Activated naive CD8-positive, alpha-beta T cell treated with anti-CD3 and anti-CD28 coated beads, Interleukin-2, amount 50 U/mL, for 16 hours (primary cell): ENCODE measurements at places on chromosomes 1 and 21.
A peak's percentile ranks its signal among the peaks of the same experiment; 100 is the strongest.

DNA sequence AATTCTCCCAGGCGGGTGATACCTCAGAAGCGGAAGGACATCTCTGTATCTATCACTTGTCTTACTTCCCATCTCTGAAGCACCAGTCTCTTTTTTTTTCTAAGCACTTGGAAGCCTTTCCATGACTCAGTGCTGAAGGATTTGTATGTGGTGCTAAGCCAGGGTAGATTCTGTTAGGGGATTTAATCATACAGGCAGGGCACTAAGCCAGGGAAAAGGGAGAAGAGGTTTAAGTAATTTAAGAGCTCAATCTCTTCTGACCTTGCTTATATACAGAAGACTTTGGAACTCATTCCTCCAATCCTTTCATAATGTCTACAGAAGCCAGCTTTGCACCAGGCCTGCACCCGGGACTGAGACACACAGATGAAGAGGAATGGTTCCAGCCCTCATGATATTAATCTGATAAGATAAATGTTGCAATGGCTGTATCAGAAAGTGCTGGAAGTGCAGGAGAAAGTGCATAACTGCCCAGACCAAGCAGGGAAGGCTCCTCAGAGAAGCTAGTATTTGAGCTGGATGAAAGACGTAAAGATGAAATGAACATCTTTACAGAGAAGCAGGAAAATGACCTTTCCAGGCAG, 11.0 kb downstream of the FAM163A start:
- no peak for DNase-seq

DNA sequence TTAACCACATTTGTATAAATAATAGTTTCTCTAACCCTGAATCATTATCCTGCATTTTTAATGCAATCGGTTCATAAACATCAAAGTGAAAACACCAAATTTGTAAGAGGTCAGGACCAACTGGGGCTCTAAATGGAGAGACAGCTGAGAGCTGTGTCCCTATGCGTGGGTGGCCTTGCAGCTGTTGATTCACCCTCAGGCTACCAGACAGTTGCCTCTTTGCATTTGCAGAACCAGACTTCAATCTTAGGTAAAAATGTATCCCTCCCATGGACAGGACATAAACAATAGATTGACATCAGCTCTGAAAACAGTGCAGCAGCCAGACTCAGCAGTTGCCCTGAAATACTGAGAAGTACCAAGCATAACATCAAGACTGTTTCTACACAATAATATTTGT, 8.8 kb upstream of the TGFB2 start:
- no peak for DNase-seq

- no peak for DNase-seq
Observed at GRCh38 chr1:234776876-234777855, 167.2 kb upstream of the IRF2BP2 start.

GRCh38 chr1:209504571-209504970, 78.9 kb upstream of the CAMK1G start:
- no peak for DNase-seq

DNA sequence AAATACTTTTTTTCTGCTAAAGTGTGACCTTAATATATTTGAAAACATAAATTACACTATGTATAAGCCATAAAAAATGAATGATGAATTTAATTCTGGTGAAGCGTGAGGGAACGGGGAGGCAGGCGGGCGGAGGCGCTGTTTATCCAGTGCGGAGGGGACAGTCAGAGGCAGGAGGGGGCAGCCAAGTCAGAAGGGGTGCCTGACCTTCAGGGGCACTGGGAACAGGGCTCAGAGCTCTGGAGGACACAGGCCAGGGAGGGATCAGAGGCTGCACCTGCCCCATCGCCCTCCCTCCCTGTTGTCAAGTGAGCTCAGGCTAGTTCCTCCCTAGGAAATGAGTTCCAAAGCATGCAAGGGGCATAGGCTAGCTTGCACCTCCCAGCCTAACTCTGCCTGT, 82.0 kb upstream of the CASZ1 start:
- no peak for DNase-seq

DNA sequence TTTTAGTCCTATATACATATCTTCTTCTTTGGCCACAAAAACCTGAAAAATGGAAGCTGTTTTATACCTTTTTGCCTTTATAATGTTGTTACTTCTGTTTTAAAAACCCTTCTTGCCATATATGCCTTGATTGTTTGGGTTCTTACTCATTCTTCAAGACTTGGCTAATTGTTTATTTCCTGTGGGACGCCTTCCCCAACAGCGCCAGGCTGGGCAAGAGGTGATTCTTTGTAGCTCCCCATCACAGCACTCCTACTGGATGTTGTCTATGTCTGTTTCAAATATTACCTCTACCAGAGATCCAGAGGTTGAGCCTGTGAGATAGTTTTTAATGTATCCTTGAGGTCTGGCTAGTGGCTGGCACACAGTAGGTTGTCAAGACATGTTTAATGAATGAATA, 73.2 kb upstream of the CYP2J2 start:
- no peak for DNase-seq

GRCh38 chr1:34366875-34367624, 190.3 kb downstream of the C1orf94 start:
- DNase-seq: no peak

- DNase-seq: no peak
Observed at GRCh38 chr1:153426809-153427208, 10.5 kb downstream of the S100A7A start.

DNA sequence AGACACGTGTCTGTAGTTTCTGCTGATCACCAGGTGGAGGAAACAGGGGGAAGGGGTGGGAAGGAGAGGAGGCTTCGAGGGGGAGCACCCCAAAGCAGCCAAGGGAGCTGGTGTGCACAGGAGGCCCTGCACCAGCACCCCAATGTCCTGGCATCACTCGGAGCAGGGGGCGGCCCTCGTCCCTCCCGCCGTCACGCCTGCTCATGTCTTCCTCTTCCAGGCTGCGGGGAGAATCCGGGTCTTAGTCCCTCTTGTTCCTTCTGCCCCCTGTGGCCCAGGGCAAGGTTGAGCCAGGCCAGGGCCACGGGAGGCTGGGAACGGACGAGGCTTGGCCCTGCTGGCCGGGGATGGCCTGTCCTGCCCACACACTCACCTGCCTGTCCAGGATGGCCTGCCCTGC, 21.4 kb upstream of the ARHGEF16 start:
- no peak for DNase-seq

DNA sequence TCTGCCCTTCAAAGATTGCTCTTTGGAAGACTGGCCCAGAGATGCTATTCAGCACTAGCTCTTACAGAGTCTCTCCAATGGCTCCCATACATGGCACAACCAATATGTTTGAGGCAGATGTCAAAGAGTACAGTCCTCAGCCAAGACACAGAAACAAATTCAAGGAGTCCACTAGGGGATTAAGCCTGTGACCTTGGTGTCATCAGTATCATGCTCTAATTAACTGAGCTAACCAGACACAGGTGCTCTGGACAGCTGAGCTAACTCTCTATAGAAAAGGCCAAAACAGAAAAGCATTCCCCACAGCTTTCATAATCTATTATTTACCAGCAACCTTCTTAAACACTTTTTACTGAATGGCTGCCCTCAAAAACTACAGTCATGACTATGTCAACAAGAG, 666.0 kb upstream of the PLXNA2 start:
- DNase-seq: no peak

- no peak for DNase-seq
Observed at GRCh38 chr1:37161171-37161570, 126.9 kb upstream of the GRIK3 start.

DNA sequence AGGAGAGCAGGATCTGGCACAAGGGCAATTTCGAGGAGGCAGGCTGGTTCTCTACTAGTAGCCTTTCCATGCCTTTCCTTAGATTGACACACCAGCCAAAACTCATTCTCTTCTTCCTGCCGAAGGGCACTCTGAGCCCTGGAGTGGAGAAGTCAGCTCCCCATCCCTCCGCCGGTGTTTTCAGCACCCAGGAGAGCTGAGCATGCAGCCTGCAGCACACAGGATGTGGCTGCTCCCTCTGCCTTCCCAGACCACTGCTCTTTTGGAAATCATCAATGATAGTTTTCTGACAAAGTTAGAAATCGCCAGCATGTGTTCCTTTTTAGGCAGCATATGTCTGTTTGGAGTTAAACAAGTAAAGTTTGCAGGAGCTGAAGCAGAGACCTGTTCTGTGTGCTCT, 11.7 kb downstream of the RNU5D-1 start:
- DNase-seq: no peak

DNA sequence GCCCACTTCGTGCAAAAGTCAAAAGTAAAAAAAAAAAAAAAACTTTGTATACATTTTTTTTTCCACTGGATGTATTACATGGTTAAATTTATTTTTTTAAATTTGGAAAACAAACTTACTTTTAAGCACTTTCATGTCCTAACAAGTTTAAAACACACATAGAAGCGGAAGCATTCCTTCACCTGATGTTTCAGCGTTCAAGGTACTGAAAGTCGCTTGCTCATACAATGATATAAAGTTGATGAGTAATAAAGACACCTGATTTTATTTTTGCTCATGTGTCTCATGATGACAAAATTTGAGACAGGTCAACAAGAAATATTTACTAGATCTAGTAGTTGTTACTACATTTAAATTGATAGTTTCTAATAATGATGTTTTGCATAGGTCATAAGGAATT, 35.5 kb downstream of the ADAMTS1 start:
- no peak for DNase-seq

DNA sequence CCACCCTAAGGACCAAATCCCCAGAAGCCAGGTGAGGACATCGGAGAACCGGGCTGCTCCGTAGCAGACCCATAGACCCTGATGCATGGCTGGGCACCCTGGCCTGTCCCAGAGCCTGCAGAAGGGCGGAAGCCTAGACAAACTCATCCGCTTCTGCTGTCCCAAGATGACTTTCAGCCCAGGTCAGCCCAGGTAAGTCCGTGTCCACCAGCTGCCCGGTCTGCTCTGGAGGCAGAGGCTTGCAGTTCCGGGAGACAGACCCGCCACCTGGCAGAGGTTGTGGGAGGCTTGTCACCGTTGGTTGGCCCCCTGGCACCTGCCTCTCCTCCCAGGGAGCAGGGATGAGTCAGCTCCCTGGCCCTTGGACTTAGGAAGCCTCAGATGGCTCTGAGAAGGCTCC, 22.8 kb upstream of the POFUT2 start:
- DNase-seq: no peak

GRCh38 chr1:5705751-5706150, 286.5 kb downstream of the NPHP4 start:
- DNase-seq: no peak

DNA sequence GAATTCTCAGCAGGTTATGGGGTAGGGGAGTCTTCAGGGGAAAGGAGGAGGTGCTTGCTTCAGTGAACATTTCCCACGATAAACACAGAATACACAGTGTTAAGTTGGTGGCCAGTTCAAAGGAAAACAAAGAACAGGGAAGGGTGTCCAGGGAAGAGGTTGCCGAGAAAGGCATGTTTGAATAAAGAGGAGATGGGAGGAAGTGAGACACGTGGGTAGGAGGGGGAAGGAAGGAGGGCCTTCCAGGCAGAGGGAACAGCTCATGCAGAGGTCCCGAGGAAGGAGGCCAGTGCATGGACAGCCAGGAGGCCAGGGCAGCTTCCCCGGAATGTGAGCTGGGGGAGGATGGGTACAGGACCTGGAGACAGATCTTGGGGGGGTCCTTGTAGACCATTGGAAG, 130.3 kb upstream of the TMEM51 start:
- DNase-seq: no peak

DNA sequence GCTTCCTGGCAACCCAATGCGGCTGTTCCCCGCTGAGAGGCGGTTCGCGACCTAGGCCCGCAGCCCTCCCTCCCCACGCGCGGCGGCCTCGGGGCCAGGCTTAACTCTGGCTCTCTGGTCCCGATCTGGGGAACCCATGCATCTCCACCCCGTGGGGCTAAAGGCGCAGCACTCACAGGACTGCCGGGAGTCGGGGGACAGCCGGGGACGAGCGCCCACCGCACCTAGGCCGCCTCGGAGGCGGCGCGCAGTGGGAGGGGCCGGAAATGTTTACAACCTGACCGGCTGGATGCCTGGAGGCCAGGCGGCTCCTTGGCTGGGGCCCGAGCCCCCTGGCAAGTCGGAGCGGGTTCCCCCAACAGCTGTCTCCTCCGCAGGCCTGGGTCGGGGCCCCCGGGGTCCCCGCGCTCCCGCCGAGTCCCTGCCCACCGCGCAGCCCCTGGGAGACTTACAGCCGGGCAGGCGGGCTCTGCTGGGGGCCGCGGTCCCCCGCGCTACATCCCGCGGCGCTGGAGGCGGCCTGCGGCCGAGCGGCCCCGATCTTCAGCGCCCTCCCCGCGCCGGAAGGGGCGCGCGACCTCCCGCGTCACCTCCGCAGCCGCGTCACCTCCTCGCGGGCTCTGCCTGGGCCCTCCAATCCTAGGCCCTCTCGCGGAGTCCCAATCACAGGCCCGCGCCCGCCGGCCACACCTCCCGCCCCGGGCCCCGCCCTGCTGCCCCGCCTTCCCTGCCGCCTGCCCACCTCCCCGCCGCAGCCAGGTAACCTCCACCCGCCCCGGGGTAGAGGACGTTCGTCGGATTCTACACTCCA, at the start of gene ADIPOR1:
Gene ADIPOR1, minus strand, starts transcription at position 580 of the 811 bp plus-strand sequence. CDS start 7,242 bp downstream, outside the sequence.
- peak; percentile 86 for DNase-seq

GRCh38 chr1:67761091-67761490, 72.2 kb downstream of the GNG12 start:
- DNase-seq: no peak

GRCh38 chr1:177945943-177946650, 23.8 kb downstream of the SEC16B start:
- DNase-seq: no peak

DNA sequence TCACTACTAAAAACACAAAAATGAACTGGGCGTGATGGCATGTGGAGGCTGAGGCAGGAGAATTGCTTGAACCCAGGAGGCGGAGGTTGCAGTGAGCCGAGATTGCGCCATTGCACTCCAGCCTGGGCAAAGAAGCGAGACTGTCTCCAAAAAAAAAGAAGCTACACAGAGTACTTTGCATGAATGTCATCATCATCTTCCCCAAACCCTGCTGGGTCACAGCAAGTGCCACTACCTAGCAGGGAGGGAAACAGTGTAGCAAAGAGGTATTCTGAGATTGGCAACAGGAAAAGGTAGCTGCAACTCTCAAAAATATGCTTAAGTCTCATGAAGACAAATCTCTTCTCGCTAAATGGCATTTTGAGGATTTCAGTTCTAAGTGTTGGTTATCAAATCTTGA, 12.8 kb downstream of the NDC1 start:
- no peak for DNase-seq

DNA sequence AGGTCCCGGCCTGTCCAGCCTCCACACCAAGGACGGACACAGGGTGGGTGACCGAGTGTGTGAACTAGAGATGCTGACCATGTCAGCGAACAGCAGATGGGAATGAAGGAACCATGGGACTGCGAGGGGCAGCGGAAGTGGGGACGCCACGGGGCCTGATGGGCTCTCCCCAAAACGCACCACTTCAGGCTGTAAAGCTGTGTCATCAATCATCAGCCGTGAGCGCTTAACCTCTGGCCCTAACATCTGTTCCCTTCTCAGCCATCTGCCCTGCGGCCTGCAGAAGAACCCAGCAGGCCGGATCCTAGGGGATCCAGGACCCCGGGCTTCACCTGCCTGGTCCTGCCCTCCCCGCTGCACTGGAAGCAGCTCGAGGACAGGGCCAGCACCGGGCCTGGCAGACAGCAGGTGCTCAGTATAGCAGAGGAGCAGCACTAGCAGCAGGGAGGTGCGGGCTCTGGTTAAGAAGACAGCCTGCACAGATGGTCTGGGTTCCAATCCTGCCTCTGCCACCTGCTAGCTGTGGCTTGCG, 58.7 kb downstream of the DMRTB1 start:
- no peak for DNase-seq

- no peak for DNase-seq
Observed at GRCh38 chr1:245434280-245434679, 279.5 kb downstream of the KIF26B start.
